ENCODE measurements at places on chromosomes 5 and 9.

DNA sequence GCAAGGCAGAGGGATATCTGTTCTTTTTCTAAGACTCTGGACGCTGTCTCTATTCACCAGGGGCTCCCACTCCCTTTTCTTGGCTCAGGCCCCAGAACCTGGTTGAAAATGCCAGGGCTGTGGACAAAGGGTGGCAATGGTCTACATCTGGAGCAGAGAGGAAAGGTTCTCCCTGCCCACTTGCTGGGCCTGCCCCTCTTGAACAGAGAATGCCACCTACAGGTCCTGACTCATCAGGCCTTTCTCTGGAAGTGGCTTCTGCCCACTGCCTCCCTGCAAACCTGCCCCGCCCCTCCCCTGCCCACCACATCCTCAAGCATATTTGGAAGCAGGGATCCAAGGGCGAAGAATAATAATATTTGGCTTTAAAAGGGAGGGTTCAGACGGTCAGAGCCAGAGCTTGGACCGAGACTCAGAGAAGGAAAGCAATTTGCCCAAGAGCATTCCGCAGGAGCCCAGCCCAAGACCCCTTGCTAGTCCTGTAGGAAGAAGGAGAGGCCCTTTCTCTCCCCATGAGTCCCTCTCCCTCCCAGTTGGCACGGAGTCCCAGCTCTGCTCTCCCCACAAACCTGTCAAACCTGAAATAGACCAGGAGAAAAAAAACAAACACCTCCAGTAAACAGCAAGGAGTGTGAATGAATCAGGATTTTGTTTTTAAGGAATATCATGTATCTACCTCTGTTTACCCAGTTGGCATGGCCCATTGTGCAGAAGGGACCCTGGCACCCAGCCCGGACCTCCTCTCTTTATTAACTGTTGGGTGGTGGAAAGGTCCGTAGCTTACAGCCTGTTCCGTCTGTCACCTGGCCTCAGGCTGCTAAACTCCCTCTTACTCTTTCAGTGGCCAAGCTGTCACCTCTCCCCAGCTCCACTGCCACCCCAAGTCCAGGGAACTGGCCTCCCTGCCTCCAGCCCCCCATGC, 37.7 kb upstream of the STXBP1 start:
- peak; percentile 42 for DNase-seq

GRCh38 chr9:7640231-7640630, 159.3 kb downstream of the DMAC1 start:
- DNase-seq: no peak

- no peak for DNase-seq
Measured at GRCh38 chr9:7980691-7981289, 181.2 kb upstream of the DMAC1 start.

GRCh38 chr9:137167747-137168572, 1.9 kb downstream of the LRRC26 start:
- DNase-seq: no peak

DNA sequence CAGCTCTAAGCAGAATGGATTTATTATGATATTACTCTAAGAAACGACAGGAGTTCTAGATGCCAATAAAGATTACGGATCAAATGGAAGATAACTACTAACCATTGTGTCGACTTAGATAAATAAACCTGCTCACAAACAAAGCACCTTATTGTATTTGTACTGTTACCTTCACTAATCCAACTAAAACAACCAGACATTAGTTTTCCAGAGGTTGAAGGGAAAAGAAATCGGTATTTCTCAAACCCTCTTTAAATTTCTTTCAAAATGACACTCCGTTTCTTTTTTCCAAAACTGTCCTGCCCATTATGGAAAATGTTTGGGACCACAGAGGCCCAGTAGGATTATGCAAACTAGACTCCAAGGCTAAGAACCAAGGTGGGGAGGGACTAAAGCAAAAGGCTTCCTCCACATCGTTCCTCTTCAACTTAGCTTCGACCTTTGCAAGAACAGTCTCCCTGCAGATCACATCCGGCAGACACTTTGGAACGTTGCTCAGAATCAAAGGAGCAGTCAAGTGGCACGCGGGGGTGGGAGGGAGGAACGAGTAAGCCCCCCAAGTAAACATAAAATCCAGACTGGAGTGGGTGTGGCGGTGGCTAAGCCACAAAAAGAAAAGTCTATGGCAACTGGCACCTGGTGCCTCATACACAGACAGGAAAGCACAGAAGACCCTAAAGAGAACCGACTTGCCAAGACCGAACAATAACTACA, 2.7 kb downstream of the MLLT3 start:
- peak; percentile 26 for DNase-seq

GRCh38 chr5:151063142-151063989, 17.5 kb downstream of the TNIP1 start:
- no peak for DNase-seq

- DNase-seq: no peak
Measured at GRCh38 chr5:24232041-24232440, 412.7 kb downstream of the CDH10 start.

GRCh38 chr9:111013707-111014106, 24.6 kb downstream of the LPAR1 start:
- no peak for DNase-seq

DNA sequence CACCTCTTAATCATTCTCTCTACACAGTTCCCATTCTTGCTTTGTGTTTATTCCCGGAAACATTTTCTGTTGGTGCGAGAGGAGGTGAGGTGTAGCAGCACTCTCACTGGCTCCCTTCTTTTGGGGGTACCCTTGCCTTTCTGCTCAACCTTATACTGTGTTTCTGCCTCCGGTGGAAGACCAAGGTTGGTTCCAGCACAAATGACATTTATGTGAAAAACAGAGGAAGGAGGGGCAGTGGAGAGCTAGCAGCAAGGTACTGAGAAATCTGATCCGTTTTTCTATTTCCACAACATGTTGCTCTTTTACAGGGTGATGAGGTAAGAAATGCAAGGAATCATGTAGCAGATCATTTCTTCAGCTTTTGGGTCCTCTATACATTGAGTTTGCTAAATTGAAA, 648.0 kb upstream of the DMAC1 start:
- DNase-seq: no peak

DNA sequence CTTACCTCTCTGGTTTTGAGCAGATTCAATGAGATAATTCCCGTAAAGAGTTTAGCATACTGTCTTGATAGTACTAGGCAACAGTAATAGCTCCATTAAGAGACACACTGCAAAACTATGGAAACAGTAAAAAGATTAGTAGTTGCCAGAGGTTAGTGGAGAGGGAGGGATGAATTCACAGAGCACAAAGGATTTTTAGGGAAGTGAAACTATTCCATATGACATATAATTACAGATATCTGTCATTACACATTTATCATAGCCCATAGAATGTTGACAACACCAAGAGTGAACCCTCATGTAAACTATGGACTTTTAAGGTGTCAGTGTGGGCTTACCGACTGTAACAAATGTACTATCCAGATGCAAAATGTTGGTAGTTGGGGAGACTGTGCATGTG, 176.4 kb upstream of the PLCXD3 start:
- DNase-seq: no peak
